ENCODE measurements at places on chromosomes 12 and 14.
A peak's percentile ranks its signal among the peaks of the same experiment; 100 is the strongest.

DNA sequence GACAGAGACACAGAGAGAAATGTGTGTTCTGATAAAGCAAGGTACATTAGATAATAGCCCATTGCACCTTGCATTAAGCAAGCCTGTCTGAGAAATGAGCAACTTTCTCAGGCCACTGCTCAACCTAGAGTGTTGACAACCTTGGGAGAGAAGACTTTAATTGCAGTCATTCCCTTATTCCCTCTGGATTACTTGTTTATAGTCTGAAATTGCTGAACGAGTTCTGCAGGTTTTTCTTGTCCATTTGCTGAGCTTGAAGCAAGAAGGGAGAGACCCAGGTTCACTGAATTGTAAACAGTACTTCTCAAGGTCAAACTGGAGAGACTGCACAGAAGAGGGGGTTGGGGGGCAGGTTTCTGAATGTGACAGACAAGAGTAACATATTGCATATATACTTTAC lies 159.4 kb upstream of the PLEKHG7 start:
- DNase-seq: no peak

- no peak for DNase-seq
Measured at GRCh38 chr12:9345171-9345570, 137.0 kb upstream of the PZP start.

DNA sequence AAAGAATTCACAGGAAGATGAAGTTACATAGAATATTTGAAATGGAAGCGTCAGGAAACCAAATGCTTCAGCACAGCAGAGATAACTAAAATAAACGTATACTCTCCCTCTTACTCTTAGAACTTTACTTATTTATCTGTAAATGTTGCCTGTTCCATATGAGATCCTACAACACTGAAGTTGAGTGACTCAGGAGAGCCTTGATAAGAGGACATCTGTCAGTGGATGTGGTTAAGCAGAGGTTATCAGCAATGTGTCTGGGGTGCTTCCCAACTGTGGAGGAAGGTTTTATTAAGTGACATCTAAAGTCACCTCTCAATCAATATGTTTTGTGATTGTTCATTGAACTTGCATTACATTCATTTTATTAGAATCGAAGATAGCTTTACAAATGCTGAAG lies 81.9 kb downstream of the NEDD1 start:
- DNase-seq: no peak

DNA sequence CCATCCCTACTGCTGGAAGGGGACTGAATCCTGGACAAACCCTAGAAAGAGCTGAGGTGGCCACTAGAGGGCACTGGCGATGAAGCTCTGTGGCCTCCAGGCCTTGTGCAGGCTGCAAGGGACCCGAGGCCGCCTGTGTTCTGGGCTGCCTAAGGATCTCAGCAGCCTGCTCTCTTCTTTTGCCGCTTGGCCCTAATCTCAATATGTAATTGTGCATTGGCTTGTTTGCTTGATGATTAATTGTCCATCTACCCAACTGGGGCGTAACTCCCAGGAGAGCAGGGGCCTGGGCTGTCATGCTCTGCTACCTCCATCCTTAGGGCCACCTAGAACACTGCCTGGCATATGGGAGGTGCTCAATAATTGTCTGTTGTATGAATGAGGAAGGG lies 73.8 kb downstream of the SYNE3 start:
- peak; percentile 58 for DNase-seq

DNA sequence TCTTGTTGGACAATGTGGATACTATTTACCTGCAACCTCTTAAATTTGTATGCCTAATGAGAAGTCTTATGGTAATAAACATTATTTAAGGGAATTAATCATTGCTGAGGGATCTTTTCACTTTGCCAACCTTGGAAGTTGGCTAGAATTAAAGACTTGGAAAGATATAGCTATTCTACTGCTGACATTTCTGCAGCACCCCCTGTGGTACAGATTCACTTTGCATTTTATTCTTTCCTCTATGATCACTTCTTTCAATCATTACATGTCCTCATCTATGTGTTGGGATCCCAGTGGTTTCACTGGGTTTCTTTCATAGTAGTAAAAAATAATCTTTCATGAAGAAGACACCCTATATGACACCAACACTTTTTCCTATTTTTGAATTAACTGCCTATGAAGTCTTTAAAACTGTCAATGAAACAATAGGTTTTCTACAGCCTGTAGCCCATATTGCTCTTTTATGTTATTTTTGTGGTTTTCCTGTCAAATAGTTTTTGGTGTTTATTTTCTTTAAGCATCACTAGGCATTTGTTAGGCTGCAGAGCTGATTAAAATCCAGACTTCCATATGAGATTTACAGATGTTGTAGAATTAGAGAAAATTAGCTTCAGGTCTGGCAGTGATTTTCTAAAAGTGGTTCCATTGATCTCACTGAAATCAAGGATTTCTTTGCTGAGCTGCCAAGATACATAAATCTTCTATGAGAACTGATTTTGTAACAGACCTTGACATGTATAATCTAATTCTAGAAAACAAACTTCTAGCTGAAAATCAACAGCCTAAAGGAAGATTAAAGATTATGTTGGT lies 256.1 kb downstream of the NAV3 start:
- DNase-seq: no peak

GRCh38 chr12:5723711-5724252 lies 221.3 kb downstream of the ANO2 start:
- DNase-seq: no peak

DNA sequence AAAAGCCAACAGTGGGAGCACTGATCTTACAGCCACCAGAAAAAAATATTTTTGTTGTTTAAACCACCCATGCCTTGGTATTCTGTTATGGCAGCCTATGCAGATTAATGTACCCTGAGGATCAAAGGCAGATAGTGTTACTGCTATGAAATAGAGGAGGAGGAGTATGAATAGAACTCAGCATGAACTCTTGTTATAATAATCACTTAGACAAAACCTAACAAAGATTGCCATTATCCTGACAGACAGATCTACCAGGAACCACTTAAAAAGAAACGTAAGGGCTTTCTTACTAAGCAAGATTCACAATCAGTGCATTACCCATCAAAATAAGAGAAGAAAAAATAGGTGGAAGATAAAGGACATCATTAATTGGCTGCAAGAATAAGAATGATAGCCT lies 558.3 kb downstream of the GALC start:
- no peak for DNase-seq

- no peak for DNase-seq
Measured at GRCh38 chr14:51460011-51460410, 191.7 kb upstream of the FRMD6 start.

DNA sequence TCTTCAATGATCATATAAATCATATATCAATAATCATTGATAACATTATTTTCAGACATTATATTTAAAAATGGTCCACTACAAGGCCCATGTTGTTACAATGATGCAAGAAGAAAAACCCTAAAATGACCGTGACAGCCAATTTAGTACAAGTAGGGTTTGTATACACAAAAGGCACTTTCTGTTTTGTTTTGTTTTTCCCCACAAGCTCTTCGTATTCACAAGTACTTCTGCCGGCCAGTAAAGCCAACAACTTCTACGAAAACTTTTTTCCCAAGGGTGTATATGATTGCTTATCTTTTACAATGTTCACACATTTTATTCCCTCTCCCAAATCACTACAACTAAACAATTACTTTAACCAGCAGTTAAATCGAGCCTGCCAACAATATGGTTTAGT lies 9.6 kb downstream of the PTPRB start:
- no peak for DNase-seq

- no peak for DNase-seq
Measured at GRCh38 chr12:72605975-72606374, 333.8 kb downstream of the TRHDE start.

GRCh38 chr14:73232984-73233383 lies 4.3 kb upstream of the PAPLN start:
- no peak for DNase-seq

DNA sequence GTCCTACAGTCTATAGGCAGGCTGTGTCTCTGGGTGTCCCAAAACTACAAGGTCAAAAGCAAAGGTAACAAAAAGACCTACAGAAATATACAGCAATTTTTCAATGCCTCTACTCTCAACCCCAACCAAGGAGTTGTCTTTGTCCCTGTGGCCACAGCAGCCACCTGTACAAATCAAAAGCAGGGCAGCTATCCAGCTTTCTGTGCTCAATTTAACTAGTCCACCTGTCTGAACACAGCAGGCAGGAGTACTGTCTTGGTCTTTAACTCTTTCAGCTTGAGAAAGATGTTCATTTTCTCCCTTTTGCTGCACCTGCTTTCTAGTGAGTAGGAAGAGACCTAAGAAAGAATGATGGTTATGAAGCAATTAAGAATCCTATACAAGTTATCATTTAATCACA lies 19.7 kb downstream of the GDF11 start:
- DNase-seq: no peak

GRCh38 chr12:66149702-66150398 lies 19.3 kb upstream of the LLPH start:
- no peak for DNase-seq
